HCEC 1CT (cell line): ENCODE measurements at places on chromosomes 6 and 20.

GRCh38 chr6:39932386-39932910 is 1.8 kb downstream of the MOCS1 start:
- DNase-seq = no peak

- no peak for DNase-seq
Measured at GRCh38 chr20:63696628-63697356, at the start of gene TNFRSF6B. Gene TNFRSF6B, plus strand, starts transcription at chr20:63696652. Its CDS starts 116 bp downstream, at chr20:63696768.

DNA sequence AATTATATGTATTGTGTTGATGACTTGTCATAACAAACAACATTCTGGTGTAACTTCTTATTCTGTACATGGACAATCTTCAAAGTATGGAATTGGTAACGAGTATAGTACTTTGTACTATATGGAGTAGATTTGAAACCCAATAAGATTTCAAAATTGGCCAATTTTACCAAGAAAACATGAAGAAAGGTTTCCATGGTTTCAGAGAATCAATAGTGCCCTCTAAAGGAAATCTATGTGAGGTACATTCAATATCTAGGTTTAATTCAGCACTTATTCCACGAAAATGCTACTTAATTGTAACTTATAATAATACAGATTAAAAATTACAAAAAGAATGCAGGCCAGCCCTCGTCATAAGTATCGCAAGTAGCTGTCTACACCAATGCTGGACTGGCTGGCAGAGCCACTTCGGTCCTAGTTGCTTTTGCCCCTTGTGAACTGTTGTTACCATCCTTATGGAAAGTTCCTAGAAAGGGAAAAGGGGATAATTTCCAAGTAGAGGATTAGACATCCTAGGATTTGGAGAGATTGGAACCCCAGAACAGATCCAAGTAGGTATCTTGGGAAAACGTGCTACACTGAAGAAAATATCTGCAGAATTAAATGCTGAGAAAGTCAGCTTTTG is 70.9 kb downstream of the LCA5 start:
- peak; percentile 47 for DNase-seq

- peak; percentile 99 for DNase-seq
Measured at GRCh38 chr20:10671221-10671918, 2.4 kb downstream of the JAG1 start.

DNA sequence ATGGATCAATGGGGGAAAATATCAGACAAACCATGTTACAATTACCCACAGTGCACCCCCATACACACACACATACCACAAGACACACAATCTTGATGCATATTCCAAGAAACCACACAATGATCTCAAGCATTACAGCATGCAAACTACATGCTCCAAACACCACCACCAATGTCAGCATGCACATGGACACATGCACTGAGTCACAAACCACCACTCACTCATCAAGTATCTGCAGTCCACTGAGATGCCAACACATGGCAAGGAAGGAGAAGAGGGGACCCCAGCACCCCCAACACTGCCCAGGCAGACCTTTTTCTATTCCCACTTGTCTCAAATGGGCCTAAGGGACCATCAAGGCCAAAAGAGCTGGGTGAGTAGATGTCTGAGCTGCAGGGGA is 91.6 kb downstream of the PREX1 start:
- no peak for DNase-seq
